ENCODE measurements at places on chromosomes 13 and 19.

GRCh38 chr13:52374873-52375411 is 31.0 kb downstream of the THSD1 start:
- no peak for DNase-seq

DNA sequence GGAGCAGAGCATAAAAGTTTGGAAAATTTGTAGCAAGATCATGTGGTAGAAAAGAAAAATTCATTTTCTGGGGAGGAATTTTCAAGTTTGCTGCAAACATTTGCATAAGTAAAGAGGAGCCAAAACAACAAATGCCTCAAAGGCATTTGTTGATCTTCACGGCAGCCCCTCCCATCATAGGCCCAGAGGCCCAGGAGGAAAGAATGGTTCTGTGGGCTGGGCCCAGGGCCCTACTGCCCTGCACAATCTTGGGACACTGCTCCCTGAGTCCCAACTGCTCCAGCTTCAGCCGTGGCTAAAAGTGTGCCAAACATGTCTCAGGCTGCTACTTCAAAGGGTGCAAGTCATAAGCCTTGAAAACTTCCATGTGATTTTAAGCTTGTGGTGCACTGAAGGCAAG is 11.3 kb downstream of the LGALS13 start:
- DNase-seq: no peak

DNA sequence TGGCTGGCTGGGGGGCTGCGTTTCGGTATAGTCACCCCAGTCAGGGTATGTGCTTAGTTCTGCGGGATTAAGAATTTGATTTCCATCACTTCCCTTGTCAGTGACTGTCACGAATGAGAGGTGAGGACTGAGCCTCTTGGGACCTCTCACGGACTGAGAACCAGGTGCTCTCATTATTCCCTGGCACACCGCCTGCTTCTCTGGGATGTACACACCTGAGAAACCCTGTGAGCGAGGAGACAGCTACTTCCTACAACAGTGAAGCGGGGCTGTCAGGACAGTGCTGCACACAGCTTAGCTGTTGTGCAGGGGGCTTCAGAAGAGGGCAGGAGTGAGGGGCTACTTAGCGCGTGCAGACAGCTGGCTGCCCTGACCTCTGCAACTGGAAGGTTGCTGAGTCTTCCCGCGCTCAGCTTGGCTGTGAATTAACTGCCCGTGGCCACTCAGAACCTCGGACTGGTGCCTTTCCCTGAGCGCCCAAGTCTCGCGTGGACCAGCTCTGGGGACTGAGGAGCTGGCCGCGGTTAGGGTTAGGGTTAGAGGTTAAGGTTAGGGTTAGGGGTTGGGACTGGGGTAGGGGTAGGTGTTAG is 65.3 kb upstream of the MCF2L start:
- DNase-seq: no peak

DNA sequence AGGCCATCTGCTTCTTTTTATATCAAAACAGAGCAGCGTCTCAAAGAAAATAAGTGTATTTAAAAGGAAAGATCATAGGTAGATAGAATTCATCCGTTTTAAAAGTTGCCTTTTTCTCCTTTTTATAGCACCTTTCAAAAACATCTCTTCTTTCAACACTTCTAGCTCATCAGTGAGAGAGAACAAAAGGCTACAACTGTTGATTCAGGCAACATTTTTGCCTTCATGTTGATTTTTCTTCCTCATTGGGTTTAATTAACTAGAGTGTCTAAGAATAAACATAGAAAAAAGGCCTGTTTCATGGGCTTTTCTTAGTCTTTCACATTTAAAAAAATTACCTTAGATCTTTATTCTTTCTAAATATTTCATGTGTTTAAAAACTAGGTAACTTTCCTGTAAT is 13.6 kb downstream of the COL4A2 start:
- no peak for DNase-seq

DNA sequence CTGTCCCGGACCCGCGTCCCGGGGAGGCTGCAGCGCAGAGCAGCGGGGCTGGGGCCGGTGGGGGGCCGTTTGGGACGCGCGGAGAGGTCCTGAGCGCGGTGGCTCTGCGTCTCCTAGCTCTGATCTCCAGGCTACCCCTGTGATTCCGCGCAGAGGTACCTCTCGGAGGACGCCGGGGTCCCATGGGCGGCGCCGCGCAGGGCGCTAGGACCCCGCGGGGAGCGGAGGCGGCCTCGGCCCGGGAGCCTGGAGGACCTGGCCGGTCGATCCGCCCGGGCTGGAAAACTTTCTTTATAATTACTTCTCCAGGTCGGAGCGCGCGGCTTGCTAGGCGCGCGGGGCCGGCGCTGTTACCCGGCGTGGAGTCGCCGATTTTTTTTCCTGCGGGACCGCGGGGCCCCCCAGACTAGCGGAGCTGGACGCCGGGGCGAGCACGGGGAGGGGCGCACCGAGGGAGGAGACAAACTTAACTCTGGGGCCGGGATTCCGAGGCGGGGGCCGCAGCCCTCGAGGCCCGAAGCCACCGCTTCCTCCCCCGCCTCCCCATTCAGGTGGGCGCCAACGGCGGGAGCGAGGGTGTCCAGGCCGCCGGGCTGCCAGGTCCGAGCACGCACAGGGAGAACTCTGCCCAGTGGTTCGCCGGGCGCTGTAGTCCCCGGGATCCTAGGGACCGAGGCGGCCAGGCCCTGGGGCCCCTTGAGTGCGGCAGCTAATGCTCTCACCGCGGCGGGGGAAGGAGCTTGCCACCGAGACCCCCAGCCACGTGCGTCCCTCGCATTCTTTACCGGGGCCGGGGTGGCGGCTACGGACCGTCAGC is 848 bp upstream of the CEBPA start:
- DNase-seq: no peak

- no peak for DNase-seq
Observed at GRCh38 chr13:41962994-41963393, 2.1 kb upstream of the VWA8 start.

DNA sequence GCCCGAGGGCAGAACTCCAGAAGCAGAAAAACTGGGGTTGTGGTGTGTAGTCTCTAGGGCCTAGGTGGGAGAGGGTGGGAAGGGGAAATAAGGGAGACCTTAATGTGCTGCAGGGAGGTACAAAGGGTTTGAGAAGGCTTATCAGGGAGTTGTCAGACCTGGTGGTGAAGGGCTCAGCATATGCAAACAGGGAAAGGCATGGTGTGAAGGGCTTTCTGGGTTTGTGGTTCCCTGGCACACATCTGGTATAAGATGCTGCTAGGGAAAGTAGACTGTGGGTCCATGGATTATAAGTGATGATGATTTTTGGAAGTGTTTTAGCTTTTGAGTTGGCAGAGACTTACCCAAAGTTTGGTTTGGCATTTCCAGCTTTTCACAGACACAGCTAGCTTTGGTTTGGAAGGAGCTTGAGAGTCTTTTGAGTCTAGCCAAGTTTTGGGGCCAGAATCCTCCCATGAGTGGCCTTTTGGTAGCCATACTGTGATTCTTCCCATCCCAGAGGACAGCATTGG is 2.2 kb downstream of the TRIM28 start:
- DNase-seq: no peak

GRCh38 chr13:39062004-39062403 is 23.7 kb downstream of the NHLRC3 start:
- DNase-seq: no peak

GRCh38 chr19:7789447-7789846 is 26.4 kb downstream of the CLEC4M start:
- DNase-seq: no peak

DNA sequence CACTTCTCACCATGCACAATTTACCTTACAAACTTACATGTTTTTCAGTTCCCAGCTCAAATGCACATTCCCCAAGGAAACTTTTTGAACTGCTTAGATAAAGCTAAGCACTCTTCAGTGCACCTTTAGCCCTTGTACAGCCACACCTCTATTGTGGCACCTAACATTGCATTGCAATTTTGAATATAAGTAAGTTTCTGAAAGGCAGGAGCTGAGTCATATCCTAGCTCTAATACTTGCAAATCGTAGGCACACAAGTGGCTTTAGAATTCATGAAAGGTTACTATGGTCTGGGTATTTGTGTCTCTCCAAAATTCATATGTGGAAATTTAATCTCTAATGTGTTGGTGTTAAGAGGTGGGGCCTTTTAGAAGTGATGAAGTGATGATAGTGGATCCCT is 4.9 kb upstream of the ESD start:
- no peak for DNase-seq

GRCh38 chr13:30088312-30088855 is 219.0 kb downstream of the KATNAL1 start:
- DNase-seq: no peak

DNA sequence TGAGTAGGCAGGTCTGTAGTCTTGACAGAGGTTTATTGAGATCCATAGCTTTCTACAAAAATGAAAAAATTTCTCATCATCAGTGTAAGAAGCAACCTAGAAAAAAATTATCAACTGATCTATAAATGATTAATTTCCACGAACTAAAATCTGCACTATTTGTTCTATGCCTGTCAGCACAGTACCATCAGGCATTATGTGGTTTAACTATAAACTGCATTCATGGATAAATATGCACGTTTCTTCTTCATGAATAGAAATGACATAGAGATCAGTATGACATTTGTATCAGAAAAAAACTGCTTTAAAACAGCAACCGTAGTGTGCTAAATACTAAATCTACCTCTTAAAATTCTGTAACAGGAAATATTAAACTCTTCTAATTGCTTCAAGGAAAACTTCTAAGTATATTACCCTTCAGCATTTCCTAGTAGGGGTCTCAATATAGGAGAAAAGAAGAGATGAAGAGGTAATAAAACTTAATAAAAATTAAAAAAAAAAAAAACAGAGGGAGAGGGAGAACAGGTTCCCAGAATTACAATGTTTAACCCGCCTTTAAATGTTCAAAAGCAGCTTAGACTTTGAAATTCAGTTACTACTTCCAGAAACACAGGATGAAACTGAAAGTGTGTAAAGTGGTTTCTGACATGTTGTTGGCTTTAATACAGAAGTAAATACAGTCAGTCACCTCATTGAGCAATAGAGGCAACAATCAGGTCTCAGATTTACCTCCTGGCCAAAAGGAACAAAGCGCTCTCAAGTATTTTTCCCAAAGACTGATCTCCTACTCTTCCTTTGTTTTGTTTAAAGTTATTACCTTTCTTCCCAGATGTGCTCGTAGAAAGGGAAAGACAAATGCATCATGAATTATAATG is 144.4 kb downstream of the DIAPH3 start:
- no peak for DNase-seq

- no peak for DNase-seq
Observed at GRCh38 chr13:58767566-58767965, 1136.0 kb downstream of the PCDH17 start.

DNA sequence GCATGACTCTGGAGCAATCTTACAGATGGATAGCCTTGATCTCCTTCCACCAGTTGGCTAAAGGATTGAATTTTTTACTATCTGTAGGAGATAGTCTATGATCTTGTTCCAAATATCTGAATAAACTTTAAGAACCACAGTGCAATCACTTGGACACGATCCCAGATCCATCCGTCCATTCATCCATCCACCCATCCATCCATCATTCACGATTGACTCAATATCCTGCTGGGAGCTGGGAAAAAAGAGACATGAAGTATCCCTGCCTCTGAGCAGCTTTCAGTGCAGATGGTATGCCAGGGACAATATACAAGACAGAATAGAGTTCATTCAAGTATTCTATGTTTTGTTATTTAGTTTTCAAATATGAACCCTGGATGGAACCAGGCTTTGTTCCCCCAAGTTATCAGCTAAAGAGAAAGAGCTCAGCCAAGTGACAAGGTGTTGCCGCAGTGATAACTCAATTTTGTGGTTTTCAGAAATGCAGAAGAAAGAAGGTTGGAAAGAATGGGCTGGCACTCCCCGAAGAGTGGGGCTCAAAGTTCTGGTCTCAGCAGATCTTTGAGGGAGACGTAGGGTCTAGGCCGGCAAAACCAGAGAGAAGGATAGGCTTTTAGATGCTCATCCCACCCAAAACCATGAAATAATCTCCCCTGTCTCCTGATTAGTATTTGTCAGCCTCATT is 66.3 kb downstream of the IRS2 start:
- DNase-seq: no peak

DNA sequence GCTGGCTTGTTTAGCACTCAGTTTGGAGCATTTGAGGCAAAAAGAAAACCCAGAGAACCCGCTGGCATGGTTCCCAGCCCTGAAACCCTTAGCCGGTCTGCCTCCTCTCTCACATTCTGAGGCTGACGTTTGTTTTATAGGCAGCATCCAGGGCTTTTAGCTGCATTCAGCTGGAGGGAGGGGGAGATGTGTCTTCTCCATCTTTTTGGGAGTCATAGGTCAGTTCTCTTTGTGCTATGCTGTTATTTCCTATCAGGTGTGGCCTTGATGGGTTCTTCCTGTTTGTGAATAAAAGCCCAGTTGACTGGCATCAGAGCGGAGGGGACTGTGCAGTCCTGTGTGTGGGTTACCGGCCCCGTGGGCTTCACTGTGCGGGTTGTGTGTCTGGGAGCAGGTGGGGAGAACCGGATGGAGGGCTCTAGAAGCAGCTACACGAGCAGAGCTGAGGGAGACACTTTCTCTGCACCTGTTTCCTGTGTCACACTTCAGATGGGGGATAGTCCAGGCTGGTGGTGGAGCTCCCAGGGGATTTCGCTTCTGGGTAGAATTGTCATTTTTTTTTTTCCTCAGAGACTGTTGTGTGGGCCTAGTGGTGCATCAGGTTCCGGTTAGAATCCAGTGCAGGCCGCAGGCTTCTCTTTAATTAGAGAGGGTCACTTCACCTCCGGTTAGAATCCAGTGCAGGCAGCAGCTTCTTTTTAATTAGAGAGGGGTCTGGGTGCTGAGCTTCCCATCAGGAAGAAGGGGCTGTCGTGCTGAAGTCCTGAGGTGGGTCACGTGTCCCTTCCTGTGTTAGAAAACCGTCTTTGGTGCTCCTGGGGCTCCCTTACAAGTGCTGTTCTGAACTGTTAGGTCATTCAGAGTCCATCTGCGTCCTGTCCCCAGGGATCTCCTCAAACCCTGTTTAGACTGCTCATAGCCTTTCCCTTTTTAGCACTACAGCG is 69.6 kb downstream of the ARHGEF7 start:
- no peak for DNase-seq

- no peak for DNase-seq
Observed at GRCh38 chr13:66567899-66568612, 662.1 kb downstream of the PCDH9 start.

DNA sequence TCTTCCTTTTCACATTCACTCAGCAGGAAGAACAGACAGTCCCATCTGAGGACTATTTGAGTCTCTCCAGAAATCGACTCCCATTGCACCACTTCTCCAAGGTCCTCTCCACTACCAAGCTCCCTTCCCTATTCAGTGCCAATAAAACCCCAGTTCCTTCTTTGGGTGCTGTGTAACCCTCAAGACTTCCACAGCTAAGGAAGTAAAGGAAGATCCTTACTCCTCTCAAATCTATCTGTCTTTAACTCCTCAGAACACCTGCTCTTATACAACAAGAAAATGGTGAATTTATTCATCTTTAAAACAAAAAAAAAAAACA is 29.2 kb upstream of the TM9SF2 start:
- DNase-seq: no peak
